ENCODE measurements at places on chromosomes 16 and 17. TPM values are rescaled to one million over a fixed set of nuclear protein-coding genes. Genes with fewer than 3 reads are reported as not detected.

DNA sequence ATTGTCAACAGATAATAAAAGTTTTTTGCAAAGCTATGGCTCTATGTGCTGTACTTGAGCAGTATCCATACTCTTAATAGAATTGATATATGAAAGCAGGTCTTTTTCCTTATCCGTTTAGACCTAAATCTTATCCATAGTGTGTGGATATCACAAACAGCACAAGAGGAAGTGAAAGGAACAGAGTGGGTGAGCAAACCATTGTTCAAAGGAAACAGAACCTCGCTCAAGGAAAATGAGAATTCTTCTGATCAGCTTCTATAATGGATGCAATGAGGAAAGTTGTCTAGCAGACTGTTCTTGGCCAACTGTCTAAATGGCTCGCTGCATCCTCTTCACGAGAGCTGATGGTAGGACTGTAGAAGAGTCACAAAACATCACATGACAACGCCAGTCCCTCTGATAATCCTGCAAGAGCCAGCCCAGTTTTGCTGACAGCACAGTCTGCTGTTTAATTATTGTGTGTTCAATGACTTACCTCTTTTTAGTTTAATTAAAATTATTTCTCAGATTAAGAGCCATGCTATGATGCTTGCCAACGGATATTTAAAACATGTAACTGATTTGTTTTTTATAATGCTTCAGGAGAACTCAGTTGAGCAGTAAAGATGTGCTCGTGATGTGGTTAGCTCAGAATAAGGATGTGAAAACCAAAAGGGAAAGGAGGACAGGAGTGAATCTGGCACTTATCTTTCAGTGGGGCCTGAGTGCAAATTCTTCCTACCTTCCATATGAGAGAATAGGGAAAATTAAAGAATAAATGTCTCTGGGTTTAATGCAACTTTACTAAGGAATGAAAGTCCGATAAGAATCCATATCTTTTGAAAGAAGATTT lies 38.5 kb downstream of the WWOX start:
- H3K27me3 ChIP-seq, result no peaks in the 10 kb centered on the region
- no peaks in the 10 kb centered on the region for H3K36me3 ChIP-seq
- no peak for DNase-seq
- H3K4me3 ChIP-seq, result no peak overlapping the region

DNA sequence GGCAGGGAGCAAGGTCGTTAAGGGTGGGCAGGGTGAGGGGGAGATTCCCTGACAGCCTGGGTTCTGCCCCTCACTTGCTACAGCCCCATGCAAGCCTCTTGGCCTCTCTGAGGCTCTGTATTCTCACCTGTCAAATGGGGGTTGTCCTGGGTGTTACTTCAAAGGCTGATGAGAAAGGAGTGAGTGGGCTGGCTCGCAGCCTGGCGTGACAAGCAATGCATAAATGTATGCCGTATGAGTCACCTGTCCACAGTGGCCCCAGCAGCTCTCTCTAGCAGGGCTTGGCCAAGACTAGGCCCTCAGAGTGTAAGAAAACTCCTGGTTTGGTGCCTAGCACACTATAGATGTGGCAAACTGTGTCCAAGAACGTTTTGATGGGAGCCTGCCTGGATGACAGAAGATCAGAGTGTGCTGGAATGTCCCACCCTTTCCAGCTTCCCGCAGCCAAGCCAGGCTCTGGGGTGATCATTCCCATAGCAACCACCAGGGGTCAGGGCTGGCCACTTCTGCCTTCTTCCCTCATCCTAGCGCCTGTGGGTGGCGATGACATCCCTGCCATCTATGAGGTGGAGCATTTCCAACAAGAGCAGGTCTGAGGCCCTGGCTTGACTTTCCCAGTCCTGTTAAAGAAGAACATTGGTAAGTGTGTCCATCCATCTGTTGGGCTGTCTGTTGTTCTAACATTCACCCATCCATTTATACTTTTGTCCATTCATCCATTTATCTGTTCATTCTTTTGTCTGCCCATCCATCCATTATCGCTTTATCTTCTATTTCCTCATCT lies 37.2 kb upstream of the ADGRG1 start:
- DNase-seq, result peak; percentile 61
- H3K27me3 ChIP-seq, result no peaks in the 10 kb centered on the region
- no peak overlapping the region for H3K27ac ChIP-seq
- H3K4me1 ChIP-seq, result peaks cover 6% of the 10 kb centered on the region
- H3K36me3 ChIP-seq, result no peaks in the 10 kb centered on the region

The CIITA gene
- 24.1 TPM for total RNA-seq

DNA sequence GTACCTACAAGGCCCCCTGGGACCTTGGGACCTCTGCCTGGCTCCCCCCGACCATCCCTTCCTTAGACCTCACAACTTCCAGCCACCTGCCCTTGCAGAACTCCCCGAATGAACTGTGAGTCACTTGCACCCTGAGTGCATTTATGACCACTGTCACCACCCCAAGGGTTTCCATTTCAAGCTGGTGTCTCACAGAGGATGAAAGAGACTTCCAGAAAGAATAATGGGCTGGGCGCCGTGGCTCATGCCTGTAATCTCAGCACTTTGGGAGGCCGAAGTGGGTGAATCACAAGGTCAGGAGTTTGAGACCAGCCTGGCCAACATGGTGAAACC lies 124.5 kb upstream of the CIBAR2 start:
- no peaks in the 10 kb centered on the region for H3K27me3 ChIP-seq
- H3K4me1 ChIP-seq, result peaks cover 25% of the 10 kb centered on the region
- no peak for DNase-seq
- H3K36me3 ChIP-seq, result no peaks in the 10 kb centered on the region
- H3K27ac ChIP-seq, result no peak overlapping the region

- no peaks in the 10 kb centered on the region for H3K27me3 ChIP-seq
- H3K36me3 ChIP-seq, result peaks cover 3% of the 10 kb centered on the region
- DNase-seq, result peak; percentile 56
- H3K27ac ChIP-seq, result no peak overlapping the region
- peaks cover 5% of the 10 kb centered on the region for H3K4me1 ChIP-seq
Measured at GRCh38 chr16:68086336-68086841, 1.2 kb downstream of the NFATC3 start.

The CDRT15 gene
- not detected for total RNA-seq

- no peaks in the 10 kb centered on the region for H3K27me3 ChIP-seq
- H3K4me1 ChIP-seq, result peaks cover 4% of the 10 kb centered on the region
- H3K4me3 ChIP-seq, result no peak overlapping the region
- no peak overlapping the region for H3K27ac ChIP-seq
Measured at GRCh38 chr17:68733241-68734176, 132.3 kb upstream of the FAM20A start.

The EPX gene
- not detected for total RNA-seq

The MMP25 gene
- total RNA-seq, result 34.9 TPM

DNA sequence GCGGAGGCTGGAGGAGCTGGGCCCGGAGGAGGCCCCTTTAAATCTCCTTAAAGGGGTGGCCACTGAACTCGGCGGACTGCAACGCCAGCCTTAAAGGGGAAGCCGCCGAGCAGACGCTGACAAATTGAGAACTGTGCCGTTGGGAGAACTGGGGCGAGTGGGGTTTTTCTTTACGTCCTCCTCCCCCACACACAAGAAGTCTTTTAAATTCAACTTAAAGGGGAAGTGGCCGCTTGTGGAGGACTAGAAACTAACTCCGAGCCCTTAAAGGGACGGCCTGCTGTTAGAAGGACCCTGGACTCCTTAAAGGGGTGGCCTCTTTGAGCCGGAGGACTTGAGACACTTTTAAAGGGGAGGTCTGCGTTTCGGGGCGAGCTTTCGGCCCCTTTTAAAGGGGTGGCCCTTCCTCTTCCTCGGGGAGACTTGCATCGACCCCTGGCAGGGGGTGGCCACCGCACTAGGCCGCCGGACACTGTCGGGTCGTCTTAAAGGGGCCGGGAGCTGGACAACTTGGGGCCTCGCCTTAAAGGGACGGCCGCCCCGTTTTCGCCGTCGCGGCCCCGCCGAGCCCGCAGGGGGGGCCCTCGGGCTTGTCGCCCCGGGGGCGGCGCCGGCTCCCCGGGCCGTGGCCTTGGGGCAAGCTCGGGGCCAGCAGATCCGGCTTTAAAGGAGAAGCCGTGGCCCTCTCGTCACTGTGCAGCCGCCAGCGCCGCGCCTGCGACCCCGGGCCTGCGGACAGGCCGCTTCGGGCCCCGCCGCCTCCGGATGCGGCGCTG lies 688 bp downstream of the FBRS start:
- peaks cover 25% of the 10 kb centered on the region for H3K4me1 ChIP-seq
- H3K36me3 ChIP-seq, result peaks cover 20% of the 10 kb centered on the region
- H3K27ac ChIP-seq, result peak overlapping the region; percentile 98
- H3K4me3 ChIP-seq, result peak overlapping the region; percentile 82
- H3K27me3 ChIP-seq, result no peaks in the 10 kb centered on the region

- H3K4me3 ChIP-seq, result no peak overlapping the region
- H3K4me1 ChIP-seq, result no peaks in the 10 kb centered on the region
- no peaks in the 10 kb centered on the region for H3K36me3 ChIP-seq
- no peak for DNase-seq
- H3K27me3 ChIP-seq, result no peaks in the 10 kb centered on the region
- H3K27ac ChIP-seq, result no peak overlapping the region
Measured at GRCh38 chr17:79322211-79323123, 247.8 kb downstream of the ENGASE start.

DNA sequence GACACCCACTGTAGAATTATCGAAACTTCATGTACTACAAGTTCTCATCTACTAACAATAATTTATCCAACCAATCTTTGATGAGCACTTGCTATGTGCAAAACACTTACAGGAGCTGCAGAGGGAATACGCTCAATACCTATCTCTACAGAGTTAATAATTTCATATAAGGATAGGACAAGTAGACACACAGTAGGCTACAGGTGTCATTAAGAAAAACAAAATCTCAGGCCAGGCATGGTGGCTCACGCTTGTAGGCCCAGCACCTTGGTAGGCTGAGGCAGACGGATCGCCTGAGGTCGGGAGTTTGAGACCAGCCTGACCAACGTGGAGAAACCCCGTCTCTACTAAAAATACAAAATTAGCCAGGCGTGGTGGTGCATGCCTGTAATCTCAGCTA lies 91.3 kb upstream of the PLEKHM1 start:
- H3K36me3 ChIP-seq, result peaks cover 2% of the 10 kb centered on the region
- DNase-seq, result no peak

DNA sequence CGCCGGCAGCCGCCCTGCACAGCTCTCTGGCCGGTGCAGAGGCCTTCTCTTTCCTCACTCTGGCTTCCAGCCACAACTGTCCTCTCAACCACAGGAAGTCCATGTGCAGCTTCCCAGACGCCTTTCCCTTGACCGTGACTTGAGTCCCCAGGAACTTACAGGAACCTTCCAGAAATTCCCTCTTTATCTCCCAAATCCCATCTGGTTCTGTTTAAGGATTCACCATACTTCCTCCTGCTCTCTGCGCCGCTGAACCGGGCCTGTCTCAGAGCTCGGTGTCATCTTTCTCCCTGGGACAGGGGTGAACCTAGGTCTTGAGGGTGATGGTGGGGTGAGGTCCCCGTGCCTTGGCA lies 65.2 kb upstream of the ZNF469 start:
- H3K27ac ChIP-seq, result no peak overlapping the region
- no peaks in the 10 kb centered on the region for H3K27me3 ChIP-seq
- no peaks in the 10 kb centered on the region for H3K4me1 ChIP-seq
- H3K36me3 ChIP-seq, result no peaks in the 10 kb centered on the region

The VPS9D1 gene
- 6.1 TPM for total RNA-seq

DNA sequence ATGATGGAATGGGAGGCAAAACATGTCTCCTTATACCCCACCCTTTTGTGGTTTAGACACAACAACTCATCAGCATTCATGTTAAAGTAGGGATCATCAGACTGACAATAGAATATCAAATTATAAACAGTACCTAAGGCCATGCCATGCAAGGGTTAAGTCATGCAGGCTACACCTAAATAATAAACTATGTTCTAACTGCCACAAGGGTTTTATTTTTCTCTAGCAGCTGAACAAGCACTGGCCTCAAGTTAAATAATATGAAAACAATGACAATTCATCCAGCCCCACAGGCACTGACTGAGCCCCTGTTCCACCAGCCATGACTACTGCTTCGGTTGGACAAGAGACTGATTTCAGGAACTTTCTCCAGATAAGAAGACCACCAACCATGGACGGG lies 164.5 kb upstream of the PIRT start:
- H3K36me3 ChIP-seq, result no peaks in the 10 kb centered on the region
- no peak for DNase-seq
- H3K27ac ChIP-seq, result no peak overlapping the region
- no peaks in the 10 kb centered on the region for H3K4me1 ChIP-seq
- H3K4me3 ChIP-seq, result no peak overlapping the region

DNA sequence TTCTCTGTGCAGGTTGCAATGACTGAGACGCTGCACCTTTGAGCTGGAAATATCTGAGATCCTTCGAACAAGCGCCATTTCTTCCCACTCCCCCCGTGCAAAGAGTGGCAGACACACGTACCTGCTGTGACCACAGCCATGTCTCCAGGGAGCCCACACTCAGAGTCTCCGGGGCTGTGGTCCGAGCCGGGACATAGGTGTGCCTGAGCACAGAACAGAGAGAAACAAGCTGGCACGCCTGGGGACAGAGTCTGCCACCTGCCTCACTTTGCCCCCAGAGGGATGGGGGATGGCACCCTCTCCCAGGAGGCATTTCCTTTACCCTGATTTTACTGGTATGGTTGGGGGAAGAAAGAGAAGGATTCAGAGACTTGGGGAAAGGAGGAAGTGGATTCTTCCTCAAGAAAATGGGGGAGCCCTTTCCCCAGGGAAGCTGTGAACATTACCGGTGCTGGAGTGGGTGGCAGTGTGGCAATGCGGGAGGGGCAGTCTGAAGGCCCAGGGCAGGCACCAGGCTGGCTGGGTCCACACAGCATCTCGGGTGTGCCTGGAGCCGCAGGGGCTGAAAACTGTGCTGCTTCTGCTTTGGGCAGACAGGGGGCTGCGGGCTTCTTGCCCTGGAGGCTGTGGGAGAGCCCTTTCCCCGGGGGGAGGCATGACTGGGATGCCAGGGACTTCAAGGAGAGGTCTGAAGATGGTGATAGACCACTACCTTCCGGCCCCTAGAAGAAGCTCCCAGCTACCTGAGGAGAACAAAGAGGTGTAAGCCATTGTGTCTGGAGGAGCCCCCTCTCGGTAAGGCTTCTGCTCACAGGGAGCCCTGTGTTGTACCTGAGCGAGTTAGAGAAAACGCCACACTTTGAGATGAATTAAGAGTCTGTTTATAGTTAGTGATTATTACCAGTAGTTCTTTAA lies 6.6 kb upstream of the PIK3R6 start:
- peaks cover 19% of the 10 kb centered on the region for H3K27me3 ChIP-seq
- no peak for DNase-seq
- H3K36me3 ChIP-seq, result no peaks in the 10 kb centered on the region
- H3K27ac ChIP-seq, result no peak overlapping the region

DNA sequence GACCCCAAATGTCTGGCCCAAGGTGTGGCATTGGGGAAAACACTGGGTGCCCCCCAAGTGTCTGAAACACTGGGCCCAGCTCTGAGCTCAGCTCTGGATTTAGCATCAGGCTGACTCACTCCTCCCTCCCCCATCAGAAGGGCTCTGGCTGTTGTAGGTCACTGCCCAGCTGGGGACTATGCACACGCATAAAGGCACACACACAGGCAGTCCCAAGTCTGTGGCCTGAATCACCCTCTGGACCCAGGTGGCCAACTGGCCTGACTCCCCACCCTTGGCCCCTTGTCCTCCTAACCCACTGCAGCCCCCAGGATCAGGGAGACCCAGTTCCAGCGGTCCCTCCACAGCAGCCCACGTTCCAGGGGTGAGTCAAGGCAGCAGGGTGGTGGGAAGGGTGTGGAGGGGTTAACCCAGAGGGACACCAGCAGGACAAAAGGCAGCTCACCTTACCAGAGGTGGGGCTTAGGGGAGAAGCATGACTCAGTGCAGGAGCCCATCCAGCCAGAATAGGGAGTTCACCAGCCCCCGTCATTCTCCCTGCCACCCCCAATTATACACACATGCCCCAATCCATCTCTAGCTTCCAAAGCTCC lies 47.0 kb downstream of the MYO18A start:
- peaks cover 2% of the 10 kb centered on the region for H3K36me3 ChIP-seq
- H3K27ac ChIP-seq, result peak overlapping the region; percentile 74

The ADGRG1 gene
- total RNA-seq, result 74.4 TPM

The KCNJ16 gene
- 4.0 TPM for total RNA-seq

Data from lung (tissue), 17 donors.